ENCODE measurements at places on chromosomes 12 and 14. TPM values are rescaled to one million over a fixed set of nuclear protein-coding genes. Genes with fewer than 3 reads are reported as not detected.

Gene GRIN2B
- 0.05 TPM for total RNA-seq

Gene ACOT4
- total RNA-seq = 1.1 TPM

Gene INHBE
- 0.38 TPM for total RNA-seq

Gene NRXN3
- total RNA-seq = not detected

DNA sequence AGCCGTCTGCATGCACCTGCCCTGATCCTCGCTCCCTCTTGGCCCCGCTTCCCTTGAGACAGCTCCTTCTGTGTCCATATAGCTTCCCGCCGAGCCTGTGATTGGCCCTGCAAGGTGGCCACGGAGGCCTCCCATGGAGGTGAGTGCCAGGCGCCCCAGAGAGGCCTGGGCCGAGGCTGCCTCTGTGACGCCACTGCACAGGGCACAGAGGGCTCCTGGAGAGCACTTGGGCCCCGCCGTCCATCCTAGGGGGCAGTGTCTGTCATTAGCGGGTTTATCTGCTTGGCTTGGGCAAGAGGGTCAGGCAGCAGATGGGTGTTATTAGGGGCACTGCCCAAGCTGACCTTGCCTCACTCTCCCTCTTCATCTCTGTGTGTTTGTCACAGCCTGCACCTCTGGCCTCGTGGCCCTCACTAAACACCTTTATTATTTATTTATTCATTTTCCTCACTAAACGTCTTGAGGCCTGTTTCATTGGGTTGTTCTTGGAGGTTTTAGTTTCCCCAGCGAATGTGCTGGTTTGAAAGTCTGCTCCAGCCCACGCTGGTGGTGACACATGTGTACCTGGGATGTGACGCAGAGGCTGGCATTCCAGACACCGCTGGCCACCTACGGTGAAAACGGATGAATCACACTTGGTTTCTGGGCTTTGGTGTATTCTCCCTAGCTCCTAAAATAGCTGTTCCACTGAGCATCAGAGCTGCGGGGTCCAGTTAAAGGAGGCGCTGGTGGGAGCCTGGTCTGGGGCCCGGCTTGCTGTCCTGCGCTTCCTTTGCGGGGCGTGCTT is 5.9 kb downstream of the ZFYVE21 start:
- peak; percentile 17 for DNase-seq

GRCh38 chr14:104034976-104035699 is 50.4 kb upstream of the ASPG start:
- no peak for DNase-seq

DNA sequence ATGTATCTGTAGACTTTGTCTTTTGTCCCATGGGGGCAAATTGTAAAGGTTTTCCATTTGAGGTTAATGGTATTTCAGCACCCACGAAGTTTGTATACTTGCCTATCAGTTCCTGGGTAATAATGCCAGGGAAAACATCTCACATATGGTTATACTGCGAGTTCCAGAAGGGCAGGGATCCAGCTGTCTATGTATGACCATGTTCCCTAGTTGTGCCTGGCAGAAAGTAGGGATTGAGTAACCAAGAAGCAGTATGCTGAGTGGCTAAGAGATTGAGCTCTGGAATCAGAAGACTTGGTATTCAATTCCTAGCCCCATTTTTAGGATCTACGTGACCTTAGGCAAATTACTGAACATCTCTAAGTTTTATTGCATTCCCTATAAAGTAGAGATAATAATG is 173.2 kb upstream of the PWP1 start:
- no peak for DNase-seq

- DNase-seq = no peak
Observed at GRCh38 chr14:86714153-86714552, 1184.2 kb downstream of the FLRT2 start.

GRCh38 chr14:72590577-72590976 is 303.3 kb downstream of the DPF3 start:
- DNase-seq = no peak

- DNase-seq = no peak
Observed at GRCh38 chr14:97945631-97946030, 1148.4 kb downstream of the VRK1 start.

- no peak for DNase-seq
Observed at GRCh38 chr12:92133171-92133570, 12.5 kb downstream of the BTG1 start.

DNA sequence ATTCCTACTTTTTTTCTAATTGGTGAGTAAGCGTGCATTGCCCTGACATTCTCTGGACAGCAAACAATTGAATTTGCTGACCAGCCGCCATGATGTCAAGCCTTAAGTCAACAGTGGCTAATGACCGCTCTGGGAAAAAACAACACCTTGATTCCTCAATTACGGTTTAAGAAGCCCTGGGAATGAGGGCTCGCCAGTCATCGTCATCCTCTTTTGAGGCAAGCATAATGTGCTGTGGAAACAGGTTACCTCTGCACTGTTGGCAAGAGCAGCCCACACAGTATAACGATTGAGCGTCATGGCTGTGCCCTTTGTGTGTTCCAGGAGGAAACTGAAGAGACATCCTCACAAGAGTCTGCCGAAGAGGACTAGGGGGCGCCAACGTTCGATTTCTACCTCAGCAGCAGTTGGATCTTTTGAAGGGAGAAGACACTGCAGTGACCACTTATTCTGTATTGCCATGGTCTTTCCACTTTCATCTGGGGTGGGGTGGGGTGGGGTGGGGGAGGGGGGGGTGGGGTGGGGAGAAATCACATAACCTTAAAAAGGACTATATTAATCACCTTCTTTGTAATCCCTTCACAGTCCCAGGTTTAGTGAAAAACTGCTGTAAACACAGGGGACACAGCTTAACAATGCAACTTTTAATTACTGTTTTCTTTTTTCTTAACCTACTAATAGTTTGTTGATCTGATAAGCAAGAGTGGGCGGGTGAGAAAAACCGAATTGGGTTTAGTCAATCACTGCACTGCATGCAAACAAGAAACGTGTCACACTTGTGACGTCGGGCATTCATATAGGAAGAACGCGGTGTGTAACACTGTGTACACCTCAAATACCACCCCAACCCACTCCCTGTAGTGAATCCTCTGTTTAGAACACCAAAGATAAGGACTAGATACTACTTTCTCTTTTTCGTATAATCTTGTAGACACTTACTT is 138.9 kb downstream of the HMGA2 start:
- peak; percentile 47 for DNase-seq

Data from Calu3 (cell line).